Umbilical cord (tissue), 2 donors: ENCODE measurements at places on chromosomes 5 and 9.

DNA sequence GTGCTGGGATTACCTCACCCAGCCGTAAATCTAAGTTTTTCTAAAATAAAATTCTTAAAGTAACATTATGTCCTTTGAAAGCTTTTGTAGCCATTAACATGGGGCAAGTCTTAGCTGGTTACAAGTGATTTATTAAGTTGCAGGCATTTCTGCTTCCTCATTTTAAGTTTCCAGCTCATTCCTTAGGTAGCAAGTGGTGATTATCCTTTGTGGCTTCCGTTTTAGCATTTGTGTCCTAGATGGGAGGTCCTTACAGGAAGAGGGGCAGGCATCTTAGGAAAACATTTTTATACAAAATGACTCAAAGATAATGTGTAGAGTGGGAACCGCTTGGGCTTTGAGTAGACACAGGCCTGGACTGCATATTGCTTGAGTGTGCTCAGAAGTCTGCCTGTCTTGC lies 35.0 kb upstream of the ROPN1L start:
- no peak for DNase-seq

GRCh38 chr9:27386571-27387091 lies 89.7 kb upstream of the EQTN start:
- peak; percentile 42 for DNase-seq

DNA sequence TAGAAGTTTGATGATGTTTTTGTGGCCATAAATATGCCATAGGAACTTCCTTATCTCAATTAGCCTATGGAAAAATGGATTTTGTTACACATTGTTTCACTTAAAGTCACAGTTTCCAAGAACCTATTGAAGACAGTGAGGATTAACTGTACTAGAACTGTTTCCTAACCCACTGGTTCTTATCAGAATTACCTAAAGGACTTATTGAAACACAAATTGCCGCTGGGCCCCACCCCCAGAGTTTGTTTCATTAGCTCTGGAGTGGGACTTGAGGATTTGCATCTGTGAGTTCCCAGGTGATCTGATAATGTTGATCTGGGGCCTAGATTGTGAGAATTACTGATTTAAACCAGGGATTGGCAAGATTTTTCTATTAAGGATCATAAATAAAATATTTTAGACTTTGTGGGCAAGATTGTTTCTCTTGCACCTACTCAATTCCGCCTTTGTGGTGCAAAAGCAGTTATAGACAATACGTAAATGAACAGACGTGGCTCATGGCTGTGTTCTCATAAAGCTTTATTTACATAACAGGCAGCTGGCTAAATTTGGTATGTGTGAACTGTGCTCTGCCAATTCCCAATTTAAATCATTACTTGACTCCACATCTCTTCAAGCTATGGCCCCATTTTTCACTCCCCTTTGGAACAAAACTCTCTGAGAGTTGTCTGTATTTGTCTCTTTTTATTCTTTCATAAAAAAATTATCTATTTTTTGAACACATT lies 9.3 kb downstream of the JAK2 start:
- peak; percentile 2 for DNase-seq

DNA sequence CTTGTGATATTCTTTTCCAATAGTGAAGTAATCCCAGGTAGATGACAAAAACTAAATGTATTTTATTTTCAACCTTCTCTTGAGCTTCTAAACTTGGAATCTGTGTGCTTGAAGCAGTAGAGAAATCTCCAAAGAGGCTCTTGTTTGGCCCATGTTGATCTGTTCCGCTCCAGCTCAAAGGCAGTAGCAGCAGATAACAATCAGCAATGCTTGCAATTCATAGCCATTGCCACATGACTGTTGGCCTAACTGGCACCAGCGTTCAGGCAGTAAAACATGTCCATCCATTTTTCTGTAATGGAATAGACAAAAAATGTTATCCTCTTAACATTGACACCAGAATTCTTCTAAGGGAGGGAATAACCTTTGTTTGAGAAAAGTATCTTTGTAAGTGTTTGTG lies 270.7 kb upstream of the MSX2 start:
- no peak for DNase-seq

GRCh38 chr5:174675916-174676315 lies 48.5 kb upstream of the MSX2 start:
- peak; percentile 35 for DNase-seq

DNA sequence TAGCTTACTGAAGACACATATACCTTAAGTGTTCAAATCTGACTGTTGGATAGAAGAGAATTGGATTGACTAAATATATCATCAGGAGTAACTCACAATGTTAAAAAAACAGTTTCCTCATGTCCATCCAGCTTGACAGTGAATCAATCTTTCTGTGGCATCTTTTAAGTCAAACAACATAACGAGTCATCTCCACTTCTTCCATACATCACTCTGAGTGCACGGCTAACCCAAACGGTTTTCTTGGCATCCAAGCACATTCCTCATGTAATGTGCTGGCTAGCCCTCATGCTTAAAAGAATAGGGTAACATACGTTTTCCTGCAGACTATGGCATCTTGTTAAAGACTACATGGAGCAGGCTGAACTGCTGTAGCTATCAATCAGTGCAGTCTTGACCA lies 291.5 kb upstream of the TRPC7 start:
- no peak for DNase-seq

DNA sequence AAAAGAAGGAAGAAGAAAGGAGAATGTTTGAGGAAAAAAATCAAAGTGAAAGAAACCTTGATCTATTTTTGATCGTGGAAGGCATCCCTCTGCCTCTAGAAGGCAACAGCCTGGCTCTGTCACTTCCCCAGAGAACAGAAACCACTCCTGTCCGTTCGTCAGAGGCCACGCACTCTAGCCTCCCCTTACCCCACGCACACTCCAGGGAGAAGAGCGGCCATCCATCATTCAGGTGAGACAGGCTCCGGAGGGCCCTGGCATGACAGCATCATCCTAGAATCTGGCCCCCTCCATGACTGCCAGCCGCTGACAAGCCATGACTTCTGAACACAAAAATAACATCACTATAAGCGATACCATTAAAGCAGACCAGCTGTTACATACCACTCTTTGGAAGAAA lies 135.8 kb downstream of the ROR2 start:
- DNase-seq, result no peak

- DNase-seq, result no peak
Measured at GRCh38 chr5:85000671-85001070, 616.0 kb upstream of the EDIL3 start.

DNA sequence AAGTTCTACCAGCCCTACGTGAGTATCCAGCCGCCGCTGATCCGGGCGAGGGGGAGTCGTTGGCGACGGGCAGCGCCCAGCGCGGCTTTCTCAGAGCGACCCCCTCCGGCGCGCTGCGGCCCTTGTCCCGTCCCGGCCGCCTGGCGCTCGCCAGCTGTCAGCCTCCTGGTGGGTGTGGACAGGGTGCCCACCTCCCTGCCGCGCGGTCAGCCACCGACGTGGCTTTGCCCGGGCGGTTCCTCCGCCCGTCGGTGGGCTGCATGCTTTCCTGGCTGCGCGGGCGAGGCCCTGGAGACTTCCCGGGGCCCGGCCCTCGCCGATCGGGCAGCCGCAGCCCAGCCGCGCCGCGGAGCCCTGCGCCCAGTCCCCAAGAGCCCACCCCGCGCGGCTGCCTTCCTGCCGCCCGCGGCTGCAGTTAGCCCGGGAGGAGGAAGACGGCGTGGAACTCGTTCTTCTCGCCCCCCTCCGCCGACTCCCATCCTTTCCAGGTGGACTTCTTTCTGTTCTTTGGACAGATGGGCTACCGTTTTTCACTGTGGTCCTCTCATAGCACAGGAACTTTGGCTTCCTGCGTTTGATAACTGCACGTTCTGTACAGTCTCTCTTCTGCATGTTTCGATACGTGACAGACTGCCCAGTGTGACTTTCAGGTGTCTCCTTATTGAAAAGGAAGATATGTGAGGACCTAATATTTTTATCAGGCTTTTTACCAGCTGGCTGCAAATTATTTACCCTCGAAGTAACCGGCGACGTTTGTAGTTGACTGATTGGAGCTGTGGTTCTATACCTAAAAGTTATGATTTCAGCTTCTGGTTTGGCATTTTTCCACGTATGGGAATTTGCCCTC lies 577 bp downstream of the AP3S1 start:
- DNase-seq, result no peak

GRCh38 chr5:125198270-125198974 lies 452.0 kb upstream of the ZNF608 start:
- peak; percentile 93 for DNase-seq

- DNase-seq, result no peak
Measured at GRCh38 chr9:109699019-109699418, 81.0 kb upstream of the PALM2AKAP2 start.

DNA sequence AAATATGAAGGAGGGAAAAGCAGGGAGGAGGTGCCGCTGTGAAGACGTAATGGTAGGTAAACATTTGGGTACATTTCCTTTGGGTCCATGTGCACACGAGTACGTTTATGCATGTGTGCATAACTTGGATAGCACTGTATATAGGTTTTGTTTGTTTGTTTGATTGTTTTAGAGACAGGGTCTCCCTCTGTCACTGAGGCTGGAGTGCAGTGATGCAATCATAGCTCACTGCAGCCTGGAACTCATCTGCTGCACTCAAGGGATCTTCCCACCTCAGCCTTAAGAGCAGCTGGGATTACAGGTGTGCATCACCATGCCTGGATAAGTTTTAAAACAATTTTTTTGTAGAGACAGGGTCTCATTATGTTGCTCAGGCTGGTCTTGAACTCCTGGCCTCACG lies 94.0 kb downstream of the THBS4 start:
- DNase-seq, result no peak

DNA sequence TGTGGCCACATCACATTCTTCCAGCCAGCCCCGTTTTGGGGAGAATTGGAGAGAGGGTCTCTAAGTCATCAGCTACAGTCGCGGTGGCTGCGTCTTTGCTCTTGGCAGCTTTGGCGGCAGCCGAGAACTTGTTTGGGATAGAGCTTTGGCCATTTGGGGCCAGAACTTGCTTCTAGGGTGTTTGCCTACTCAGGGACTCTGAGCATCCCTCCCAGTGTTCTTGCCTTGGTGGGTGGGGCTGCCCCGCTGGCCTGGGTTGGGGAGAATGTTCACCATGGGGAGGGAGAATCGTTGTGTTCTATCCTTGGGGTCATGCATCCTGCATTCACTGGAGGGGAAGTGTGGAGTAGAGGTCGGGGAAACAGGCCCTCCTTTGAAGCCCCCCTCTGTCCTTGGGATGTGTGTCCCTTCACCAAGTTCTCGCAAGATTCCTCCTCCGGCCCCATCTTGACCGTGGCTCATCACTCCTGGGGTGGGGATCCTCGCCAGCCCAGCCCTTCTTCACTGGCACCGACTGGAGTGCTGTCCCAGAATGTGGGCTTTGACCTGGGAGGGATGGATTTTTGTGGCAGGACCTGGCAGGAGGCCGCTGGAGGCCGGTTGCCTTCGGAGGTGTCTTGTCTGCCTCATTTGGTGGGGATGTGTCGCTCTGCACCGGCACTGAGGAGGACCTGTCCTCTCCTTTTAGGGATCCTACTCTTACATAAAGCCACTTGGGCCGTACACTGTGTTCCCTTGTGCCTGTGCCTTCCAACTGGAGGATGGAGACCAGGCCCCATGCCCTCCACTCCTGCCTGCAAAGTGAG lies 3.5 kb downstream of the PHF2 start:
- DNase-seq, result no peak

- DNase-seq, result no peak
Measured at GRCh38 chr9:107018861-107019545, 156.0 kb downstream of the ZNF462 start.

DNA sequence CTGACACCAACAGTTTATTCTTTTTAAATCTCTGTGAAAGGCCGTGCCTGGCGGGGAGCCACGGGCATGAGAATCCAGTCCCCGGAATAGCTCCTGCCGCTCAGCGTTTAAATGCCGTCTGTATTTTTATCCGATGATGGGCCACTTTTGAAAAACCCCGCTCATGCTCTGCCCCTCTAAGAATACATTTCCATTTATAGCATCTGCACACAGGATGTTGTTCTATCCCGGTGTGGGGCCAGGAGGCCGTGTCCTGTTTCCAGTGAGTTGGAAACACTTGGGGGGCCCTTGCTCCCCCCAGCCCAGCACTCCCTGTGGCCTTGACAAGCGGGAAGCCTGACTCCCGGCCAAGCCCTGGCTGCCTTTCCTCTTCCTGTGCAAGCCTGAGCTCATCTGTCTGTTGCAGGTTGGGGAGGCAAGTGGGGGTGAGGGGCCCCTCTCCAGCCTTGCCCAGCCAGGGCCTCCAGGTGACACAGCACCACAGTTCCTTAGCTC lies 39.0 kb downstream of the ERGIC1 start:
- peak; percentile 83 for DNase-seq

GRCh38 chr9:84874596-84874995 lies 205.1 kb downstream of the NTRK2 start:
- peak; percentile 67 for DNase-seq

DNA sequence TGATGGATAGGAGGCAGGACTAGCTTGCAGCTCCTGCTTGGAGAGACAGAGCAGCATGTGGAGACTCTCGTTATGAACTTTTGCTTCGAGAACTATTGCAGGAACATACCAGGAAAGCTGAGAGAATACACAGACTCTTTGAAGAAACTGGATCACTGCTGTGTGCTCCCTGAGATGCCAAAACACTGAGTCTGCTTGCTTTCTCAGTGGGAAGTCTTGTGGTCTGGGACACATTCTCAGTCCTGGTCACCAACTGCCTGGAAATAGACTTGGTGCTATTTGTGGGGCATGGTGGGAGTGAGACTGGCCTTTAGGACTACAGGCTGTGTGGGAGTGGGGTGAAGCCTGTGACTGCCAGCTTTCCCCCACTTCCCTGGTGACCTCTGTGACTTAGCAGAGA lies 252.6 kb downstream of the MED10 start:
- no peak for DNase-seq

- no peak for DNase-seq
Measured at GRCh38 chr9:93964685-93965084, 9.5 kb upstream of the BARX1 start.

- DNase-seq, result no peak
Measured at GRCh38 chr9:122779181-122779580, 9.6 kb upstream of the OR5C1 start.

DNA sequence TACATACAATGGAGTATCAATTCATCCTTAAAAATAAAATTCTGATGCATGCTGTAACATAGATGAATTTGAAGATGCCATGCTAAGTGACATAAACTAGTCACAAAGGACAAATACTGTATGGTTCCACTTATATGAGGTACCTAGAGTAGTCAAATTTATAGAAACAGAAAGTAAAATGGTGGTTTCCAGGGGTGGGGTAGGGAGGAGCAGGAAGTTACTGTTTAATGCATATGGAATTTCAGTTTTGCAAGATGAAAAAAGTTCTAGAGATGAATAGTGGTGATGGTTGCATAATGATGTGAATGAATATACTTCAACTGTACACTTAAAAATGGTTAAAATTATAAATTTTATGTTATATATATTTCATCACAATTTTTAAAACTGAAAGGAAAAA lies 57.3 kb upstream of the FNIP1 start:
- no peak for DNase-seq

DNA sequence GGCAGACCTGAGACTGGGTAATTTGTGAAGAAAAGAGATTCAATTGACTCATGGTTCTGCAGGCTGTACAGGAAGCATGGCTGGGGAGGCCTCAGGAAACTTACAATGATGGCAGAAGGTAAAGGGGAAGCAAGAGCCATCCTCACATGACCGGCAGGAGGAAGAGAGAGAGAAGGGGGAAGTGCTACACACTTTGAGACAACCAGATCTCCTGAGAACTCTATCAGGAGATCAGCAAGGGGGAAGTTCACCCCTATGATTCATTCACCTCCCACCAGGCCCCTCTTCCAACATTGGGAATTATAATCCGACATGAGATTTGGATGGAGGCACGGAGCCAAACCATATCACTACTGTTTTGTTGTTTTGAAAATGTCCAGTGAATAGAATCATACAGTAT lies 110.2 kb downstream of the DAPK1 start:
- peak; percentile 42 for DNase-seq

- DNase-seq, result no peak
Measured at GRCh38 chr9:123590499-123590898, 234.5 kb downstream of the CRB2 start.
